ENCODE measurements at places on chromosomes 5 and 9.

- no peak for DNase-seq
Measured at GRCh38 chr5:59842999-59843398, 50.5 kb downstream of the PDE4D start.

- no peak for DNase-seq
Measured at GRCh38 chr9:19216466-19216865, 14.0 kb upstream of the DENND4C start.

GRCh38 chr5:71861682-71862081 is 142.6 kb downstream of the CARTPT start:
- DNase-seq: no peak

- DNase-seq: no peak
Measured at GRCh38 chr5:126419102-126419501, 4.1 kb upstream of the GRAMD2B start.

DNA sequence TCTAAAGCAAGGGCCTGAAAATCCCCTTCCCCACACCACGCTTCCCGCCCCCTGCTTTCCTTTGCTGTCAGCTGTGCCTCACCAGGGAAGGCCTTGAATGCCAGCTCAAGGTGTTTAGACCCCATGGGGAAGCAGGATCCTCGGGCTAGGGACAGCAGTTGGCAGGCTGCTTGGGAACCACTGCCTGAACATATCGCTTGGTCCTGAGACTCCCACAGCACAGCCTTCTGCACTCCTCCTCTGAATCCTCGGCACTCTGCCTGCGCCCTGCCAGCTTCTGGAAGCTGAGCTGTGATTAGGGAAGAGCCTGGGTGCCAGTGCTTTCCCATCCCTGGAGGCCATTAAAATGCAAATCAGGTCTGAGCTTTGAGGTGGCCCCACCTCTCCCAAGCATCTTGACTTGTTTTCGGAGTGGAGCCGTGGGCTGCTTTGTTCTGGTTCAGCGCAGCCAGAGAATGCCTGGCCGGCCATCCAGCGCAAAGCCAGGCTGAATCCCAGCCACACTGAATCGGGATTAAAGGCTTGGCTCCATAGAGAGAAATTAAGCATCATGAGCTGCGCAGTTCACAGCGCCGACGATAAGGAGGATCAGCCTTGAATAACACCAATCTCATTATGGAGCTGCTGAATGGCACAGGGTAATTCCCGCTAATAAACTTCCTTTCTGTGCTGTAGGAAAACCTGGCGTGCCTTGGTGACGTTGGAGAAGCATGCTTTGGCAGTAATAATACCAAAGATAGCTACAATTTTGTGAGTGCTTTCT is 40.0 kb downstream of the AMBP start:
- no peak for DNase-seq

Measured in activated T-helper 1 cell treated with anti-CD3 and anti-CD28 coated beads, Interleukin-2, amount 50 U/mL, for 16 hours (primary cell).